ENCODE measurements at places on chromosomes 6 and 20.

- DNase-seq, result no peak
These were observed 22.9 kb downstream of the DZANK1 start for GRCh38 chr20:18443886-18444285.

GRCh38 chr6:1424306-1424927, 35.0 kb downstream of the FOXF2 start:
- no peak for DNase-seq

GRCh38 chr20:53643031-53643832, 49.6 kb upstream of the ZNF217 start:
- peak; percentile 78 for DNase-seq

DNA sequence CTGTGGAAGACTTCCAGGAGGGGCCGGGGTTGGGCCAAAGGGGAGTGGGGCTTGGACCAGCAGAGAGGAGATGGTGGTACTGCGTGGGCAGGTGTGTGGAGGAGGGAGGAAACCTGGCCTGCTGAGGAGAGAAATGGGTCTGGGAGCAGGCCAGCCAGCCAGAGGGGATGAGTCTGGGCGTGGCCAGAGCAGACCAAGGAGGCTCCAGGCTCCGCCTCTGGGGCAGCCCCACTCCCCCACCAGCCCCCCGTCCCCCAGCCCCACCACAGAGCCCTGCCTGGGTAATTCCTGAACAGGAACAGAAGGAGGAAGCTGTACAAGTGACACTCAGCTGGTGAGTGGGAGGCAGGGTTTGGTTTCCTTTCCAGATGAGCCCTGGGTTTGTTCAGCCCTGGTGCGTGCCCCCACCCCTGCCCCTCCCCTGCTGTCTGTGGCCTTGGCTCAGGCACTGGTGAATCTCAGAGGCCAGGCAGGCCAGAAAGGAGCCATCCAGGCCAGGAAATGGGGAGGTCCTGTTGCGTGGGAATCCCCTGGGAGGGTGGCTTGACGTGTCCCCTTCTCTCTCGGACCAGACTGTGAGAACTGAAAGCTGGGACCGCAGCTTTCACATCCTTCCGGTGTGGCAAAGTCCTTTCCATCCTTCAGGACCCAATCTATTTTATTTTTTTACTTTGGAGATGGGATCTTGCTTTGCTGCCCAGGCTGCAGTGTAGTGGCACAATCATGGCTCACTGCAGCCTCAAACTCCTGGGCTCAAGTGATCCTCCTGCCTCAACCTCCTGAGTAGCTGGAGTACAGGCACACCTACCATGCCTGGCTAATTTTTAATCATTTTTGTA, 9.4 kb upstream of the SRC start:
- peak; percentile 88 for DNase-seq

DNA sequence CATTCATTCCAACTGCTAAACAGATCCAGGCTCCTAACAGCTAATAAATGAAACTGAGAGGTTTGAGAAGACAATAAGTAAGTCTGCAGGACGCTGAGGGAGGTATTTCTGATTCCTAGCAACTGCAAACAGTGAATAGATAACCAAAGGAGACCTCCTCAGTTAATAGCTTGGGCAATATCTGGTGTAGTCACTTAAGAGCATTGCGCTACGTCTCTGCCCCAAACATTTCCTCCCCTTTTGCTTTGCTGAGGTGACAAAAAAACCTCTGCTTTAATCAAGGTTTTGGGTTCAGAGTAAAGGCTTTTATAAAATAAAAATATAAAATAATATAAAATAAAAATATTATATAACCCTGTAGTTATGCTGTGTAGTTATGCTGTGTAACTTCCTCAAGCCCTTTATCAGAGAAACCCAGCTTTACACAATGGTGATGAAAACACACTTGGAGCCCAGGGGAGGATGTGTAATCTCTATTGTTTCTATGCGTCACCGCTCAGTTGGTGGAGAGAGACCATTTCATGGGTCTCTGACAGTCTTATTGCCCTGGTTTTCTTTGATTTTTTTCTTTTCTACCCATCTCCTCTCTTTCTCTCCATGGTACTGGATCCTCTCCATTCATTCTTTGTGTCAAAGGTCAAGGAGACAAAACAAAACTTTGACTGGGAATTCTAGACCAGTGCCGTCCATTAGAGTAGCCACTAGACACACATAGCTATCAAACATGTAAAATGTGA, 18.9 kb upstream of the CALHM5 start:
- no peak for DNase-seq

DNA sequence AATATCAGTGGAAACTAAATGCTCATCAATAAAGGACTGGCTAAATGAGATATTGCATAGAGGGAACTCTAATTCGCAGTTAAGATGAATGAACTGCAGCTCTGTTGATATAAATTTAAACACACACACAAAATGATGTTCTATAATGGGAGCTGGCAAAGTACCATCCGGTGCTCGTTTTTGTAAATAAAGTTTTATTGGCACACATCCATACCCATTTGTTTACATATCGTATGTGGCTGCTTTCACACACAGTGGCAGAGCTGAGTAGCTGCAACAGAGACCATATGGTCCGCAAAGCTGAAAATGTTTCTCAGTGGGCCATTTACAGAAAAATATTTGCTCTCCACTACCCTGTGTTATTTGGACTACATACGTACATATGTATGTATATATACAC, 120.7 kb downstream of the EDN3 start:
- DNase-seq, result no peak

DNA sequence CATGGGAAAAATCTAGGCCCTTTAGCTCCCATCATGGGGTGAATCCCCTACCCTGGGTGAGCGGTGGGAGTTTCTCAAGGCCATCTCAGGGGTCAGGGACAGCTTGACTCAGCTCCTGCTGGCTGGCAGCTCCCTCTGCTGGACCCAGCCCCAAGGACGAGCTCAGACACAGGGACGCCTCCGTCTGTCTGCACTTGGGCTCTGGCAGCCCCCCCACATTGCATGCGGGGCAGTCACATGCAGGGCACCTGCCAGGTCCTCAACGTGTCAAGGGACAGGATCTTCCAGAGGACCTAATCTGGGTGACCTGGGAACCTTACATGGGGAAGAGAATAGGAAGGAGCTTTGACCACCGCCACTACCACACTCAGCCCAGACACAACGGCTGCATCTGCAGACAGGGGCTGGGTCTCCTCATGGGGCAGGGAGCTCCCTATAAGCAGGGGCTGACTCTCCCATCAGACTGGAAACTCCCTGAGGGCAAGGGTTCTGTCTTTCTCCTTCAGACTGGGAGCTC, 173.4 kb downstream of the MRPL14 start:
- DNase-seq, result no peak

- DNase-seq, result no peak
These were observed 506.6 kb upstream of the NOX3 start for GRCh38 chr6:155962276-155962675.

- DNase-seq, result no peak
These were observed 12.5 kb upstream of the THBD start for GRCh38 chr20:23061734-23062561.

DNA sequence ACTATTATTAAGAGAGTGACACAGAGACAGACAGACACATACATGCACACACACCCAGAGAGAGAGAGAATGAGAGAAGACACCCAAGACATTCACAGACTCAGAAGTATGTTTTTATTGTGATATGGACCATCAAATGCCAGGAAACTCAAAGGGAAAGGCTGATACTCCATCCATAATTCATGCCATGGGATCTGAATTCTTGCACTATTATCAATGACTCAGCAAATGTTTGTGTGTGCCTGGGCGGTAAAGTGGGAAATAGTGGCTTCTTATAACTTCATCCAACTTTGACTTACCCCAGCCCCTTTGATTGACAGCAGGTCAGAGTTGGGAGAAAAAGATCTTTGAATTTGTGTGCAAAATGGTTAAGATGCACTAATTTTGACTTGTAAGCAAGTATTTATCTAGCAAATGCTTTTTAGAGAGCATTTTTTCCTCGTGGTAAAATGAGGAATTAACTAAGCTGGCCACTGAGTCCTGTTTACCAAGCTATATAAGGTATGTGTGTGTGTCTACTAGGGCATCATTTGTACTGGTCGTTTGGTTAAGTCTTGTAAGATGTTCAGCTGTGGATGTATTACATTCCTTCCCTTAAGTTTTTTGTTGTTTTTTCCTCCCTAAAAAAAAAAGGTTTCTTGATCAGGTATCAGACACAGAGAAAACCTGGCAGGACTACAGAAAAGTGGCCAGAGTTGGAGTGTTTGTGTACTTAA, 3.0 kb upstream of the CCN2 start:
- no peak for DNase-seq

- no peak for DNase-seq
These were observed 318.8 kb downstream of the ZFAND3 start for GRCh38 chr6:38138374-38138773.

- no peak for DNase-seq
These were observed 258.5 kb downstream of the HACE1 start for GRCh38 chr6:104601131-104601651.

GRCh38 chr6:85864453-85865401, 222.0 kb upstream of the SYNCRIP start:
- DNase-seq, result no peak

Data from GM12864 (cell line).